Neural progenitor cell (in vitro differentiated cells): ENCODE measurements at places on chromosomes 13 and 19.
A peak's percentile ranks its signal among the peaks of the same experiment; 100 is the strongest.

DNA sequence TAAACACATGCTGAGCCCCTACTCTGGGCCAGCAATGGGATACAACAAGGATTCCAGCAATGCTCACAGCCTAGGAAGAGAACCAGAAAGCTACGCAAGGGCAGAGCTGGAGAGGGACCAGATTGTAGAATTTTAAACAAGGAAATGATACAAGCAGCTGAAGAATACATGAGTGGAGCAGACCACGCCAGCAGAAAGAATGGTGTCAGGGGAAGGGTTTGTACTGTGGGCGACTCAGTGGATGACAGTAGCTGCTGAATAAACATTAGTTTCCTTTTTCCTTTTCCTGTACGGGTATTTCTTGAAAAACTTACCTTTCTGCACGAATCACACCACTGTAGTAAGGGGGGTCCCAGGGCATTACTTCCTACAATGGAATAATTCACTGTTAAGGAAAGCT lies 30.7 kb downstream of the MIPEP start:
- DNase-seq: no peak

GRCh38 chr19:34232566-34233481 lies 21.5 kb upstream of the GARRE1 start:
- DNase-seq: no peak

- peak; percentile 22 for DNase-seq
Observed at GRCh38 chr19:13262450-13262849, 112.2 kb downstream of the IER2 start.

GRCh38 chr13:67223024-67223423 lies 7.1 kb downstream of the PCDH9 start:
- DNase-seq: no peak

GRCh38 chr13:100473501-100474044 lies 115.0 kb downstream of the GGACT start:
- DNase-seq: peak; percentile 58

GRCh38 chr19:18644196-18645034 lies 7.6 kb downstream of the KLHL26 start:
- no peak for DNase-seq

DNA sequence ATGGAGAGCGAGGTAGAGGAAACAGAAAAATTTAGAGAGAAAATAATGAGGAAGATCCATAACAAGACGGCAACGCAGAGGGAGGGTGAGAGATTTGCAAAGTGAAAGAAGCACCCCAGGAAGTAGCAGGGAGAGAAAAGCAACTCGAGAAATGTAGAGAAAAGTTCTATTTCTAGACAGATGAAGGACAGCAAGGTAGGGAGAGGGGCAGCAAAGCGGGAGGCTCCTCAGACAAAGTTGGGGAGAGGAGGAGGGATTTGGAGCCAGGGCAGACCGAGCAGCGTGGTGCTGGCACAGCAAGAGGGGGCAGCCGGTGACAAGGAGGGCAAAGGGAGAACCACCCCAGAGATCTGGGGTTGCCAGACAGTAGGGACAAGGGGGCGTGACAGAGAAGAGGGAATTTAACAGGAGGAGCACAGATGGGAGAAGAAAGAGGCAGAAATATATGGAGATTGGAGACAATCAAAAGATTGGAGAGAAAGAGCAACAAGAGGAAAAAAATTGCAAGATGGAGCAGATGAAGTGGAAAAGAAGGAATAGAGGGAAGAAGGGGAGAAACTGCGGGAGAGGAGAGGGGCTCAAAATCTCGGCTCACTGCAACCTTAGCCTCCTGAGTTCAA lies 989 bp downstream of the ZNF766 start:
- peak; percentile 29 for DNase-seq

- no peak for DNase-seq
Observed at GRCh38 chr19:33403221-33403972, 29.9 kb downstream of the CEBPG start.

- no peak for DNase-seq
Observed at GRCh38 chr13:103573446-103573845, 507.2 kb upstream of the SLC10A2 start.

DNA sequence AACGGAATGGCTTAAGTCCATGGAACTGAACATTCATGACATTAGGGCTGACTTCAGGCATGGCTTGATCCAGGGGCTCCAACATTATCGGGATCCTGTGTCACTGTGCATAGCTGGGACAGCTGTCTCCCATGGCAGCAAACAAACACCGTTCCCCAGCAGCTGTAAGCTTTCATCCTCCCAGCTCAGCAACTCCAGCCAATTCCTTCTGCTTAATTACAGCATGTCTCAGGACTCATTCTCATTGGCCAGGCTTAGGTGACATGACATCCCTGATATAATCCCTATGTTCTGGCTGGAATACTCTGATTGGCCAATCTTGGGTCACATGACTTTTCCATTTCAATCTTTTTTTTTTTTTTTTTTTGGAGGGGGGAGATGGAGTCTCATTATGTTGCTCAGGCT lies 10.9 kb upstream of the TLE5 start:
- DNase-seq: no peak

- DNase-seq: no peak
Observed at GRCh38 chr13:32036126-32036695, 4.6 kb downstream of the FRY start.

- DNase-seq: no peak
Observed at GRCh38 chr19:41799444-41800000, 3.1 kb downstream of the CEACAM3 start.

DNA sequence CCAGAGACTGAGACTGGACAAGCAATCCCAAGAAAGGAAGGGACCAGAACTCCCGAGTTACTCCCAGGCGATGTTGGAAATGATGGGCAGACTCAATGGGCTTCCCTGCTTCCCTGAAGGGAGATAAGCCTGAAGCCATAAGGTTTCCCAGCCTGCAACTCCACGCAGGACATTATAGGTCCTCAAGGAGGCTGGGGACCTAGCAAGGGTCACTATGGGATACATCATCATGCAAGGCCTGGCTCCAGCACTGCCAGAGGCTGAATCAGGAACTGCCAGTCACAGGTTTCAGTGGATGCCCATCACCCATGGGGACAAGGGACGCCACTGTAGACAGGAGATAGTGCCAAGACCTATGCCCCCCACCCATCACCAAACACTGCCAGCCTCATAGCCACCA lies 338.7 kb downstream of the IRS2 start:
- DNase-seq: no peak

DNA sequence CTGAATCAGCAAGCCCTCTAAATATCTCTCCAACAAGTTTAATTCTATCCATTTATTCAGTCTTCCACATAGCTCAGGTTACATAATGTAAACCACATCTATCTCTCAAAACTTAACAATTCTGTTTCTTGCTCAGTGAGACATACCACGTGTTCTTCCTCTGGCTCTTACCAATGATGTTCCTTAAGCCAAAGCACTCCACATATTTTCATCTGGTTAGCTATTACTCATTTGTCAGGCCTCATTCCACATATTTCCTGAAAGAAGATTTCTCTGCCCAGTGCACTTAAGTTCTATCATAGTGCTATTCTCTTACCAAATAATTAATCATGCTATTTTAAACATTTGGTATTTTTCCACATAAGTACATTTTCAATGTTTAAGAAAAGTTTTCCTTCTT lies 403.3 kb upstream of the ATXN8OS start:
- DNase-seq: no peak

DNA sequence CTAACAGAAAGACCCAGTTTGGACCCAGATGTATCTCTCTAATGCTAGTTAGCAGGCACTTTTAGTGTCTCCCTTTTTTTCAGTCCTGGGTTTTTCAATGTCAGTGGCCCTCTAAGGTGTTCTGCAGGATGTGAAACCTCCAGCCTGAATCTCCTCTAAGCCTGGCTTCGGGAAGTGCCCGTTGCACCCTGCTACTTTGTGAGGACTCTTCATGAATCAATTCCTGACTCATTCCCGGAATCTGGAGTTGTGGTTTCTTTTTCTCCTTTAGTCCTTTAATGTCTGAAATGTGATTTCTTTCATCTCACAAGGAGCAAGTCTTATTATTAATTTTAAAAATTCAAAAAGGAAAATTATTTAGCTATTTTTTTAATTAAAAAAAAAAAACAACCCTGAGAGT lies 116.0 kb downstream of the ZNF536 start:
- no peak for DNase-seq

- DNase-seq: no peak
Observed at GRCh38 chr13:76730220-76730619, 156.0 kb downstream of the KCTD12 start.

GRCh38 chr13:78875792-78876580 lies 217.0 kb upstream of the OBI1 start:
- peak; percentile 9 for DNase-seq

DNA sequence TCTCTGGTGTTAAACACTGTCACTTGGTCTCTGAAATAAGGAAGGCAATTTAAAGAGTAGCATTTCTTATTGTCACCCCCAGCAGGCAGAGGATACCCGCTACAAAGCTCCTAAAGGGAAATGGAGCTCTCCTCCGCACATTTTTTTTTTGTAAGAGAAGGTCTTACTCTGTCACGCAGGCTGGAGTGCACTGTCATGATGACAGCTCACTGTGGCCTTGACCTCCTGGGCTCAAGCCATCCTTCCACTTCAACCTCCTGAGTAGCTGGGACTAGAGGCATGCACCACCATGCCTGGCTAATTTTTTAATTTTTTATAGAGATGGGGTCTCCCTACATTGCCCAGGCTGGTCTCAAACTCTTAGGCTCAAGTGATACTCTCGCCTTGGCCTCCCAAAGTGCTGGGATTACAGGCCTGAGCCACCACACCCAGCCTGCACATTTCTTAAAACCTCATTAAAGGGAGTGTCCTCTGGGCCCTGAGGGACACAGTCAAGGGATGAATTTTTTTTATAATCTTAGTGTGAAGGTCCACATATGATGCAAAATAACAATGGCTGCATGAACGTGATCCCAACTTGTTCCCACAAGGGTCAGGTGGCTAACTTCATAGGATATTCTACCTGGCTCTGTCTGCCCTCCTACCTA lies 32.1 kb downstream of the SLC25A30 start:
- DNase-seq: no peak

- DNase-seq: no peak
Observed at GRCh38 chr19:4360641-4361151, 17.3 kb downstream of the MPND start.

GRCh38 chr19:7497292-7497691 lies 8.5 kb upstream of the PEX11G start:
- peak; percentile 72 for DNase-seq

DNA sequence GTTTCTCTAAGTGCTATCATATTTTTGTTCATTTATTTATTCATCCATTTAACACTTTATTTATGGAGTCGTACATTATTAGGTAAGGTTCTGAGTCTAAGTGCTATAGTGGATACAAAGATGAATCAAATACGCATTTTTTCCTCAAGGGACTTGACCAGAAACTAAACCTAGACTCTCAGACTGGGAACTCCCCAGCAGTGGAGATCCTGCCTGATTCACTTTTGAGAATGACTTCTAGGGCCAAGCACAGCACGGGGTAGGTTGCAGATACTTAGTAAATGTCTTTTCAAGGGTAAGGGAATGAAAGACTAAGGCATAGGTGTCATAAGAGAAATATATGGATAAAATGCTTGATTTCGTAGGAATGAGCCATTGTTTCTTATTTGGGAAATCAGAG lies 7.2 kb downstream of the DNAJC15 start:
- no peak for DNase-seq

- DNase-seq: no peak
Observed at GRCh38 chr13:61086087-61086486, 329.6 kb downstream of the PCDH20 start.

- no peak for DNase-seq
Observed at GRCh38 chr13:45207319-45207718, 6.5 kb upstream of the KCTD4 start.

DNA sequence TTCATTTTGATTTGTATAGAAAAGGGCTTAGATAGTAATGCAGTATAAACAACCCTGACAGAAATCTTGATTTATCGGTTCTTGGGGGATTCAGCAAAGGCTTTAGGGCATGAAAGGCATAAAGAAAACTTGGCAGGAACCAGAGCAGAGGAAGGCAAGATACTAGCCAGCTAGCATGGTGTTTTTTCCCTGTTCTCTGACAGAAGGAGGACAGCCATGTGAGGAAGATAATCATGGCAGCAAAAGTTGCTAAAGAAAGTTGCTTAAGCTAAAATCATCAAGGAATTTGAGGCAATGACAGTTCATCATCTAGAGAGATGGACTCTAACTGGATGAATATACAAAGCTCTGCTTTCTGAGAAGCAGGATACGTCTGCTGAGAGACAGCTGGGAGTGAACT lies 294.1 kb downstream of the KCNRG start:
- no peak for DNase-seq

- no peak for DNase-seq
Observed at GRCh38 chr13:30158774-30159445, 148.4 kb downstream of the KATNAL1 start.

GRCh38 chr13:97631158-97631557 lies 197.2 kb downstream of the RAP2A start:
- peak; percentile 34 for DNase-seq

- DNase-seq: no peak
Observed at GRCh38 chr19:51726049-51726448, 2.3 kb upstream of the HAS1 start.
